ENCODE measurements at places on chromosomes 12 and 14.

- DNase-seq, result no peak
Observed at GRCh38 chr12:22283006-22283506, 51.5 kb downstream of the ST8SIA1 start.

- DNase-seq, result peak; percentile 59
Observed at GRCh38 chr12:124629789-124630480, 62.5 kb upstream of the NCOR2 start.

DNA sequence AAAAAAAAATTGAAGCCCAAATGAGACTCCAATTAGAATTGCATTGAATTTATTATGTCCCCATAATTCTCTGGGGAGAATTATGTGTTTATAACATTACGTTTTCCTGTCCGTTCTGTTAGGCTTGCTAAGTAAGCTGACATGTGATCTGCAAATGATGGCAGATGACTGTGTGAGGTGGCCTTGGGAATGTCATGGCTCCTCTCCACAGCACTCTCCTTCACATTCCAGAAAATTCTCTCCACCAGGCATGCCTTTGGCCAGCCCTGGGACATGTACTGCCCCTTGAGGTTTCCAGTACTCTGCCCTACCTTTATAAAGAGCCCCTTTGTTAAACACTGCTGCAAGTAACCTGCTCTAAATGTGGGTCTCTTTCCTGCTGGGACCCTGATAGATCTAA, 28.3 kb upstream of the INF2 start:
- DNase-seq, result no peak

- peak; percentile 87 for DNase-seq
Observed at GRCh38 chr12:98294051-98294805, 221.2 kb upstream of the TMPO start.

DNA sequence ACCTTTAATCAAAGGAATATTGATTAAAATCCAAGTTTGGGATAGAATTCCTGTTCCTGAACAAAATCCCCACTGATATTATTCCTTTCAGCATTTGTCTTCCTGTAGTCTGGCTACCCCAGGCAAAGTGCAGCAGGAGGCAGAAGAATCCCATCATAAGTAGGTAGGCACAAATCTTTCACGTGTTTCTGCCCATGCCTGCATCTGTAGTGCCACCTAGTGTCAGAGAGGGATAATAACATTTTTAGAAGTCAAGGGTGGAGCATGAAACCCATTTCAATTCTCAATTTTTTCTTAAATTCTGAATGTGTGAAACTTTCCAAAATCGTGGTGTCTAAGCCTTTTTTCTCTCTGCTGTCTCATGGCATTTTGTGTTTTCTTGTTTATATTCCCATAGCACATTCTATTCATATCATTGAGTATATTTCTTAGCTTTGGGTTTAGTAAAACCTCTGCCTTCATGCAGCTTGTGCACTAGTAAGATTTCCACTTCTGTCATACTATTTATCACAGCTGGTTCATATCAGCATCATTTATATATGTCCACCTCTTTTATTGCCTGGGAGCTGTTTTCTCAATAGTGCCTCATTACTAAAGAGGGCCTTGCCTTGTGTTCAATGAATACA, 47.8 kb upstream of the RERG start:
- DNase-seq, result peak; percentile 59

DNA sequence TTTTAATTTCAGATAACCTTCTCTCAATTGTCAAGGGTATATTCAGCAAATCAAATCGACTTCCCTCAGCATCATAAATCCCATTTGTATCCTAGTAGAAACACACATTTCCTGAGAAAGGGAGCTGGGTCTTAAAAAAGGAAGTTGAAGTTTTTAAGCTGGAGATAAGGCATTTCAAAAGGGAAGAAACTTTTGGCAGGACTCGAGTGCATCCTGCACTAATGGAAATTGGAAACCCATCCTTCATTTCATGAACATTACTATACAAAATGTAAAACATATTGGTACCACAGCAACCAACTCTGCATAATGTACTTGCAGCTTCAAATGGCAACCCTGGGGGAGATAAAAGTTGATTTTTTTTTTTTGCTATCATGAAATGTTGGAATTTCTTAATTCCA, 23.7 kb upstream of the TMCC3 start:
- DNase-seq, result no peak

- DNase-seq, result peak; percentile 64
Observed at GRCh38 chr12:21774358-21775132, at the start of gene KCNJ8. Gene KCNJ8 (minus strand): TSS chr12:21774706. CDS start chr12:21773616, 1,090 bp downstream.

DNA sequence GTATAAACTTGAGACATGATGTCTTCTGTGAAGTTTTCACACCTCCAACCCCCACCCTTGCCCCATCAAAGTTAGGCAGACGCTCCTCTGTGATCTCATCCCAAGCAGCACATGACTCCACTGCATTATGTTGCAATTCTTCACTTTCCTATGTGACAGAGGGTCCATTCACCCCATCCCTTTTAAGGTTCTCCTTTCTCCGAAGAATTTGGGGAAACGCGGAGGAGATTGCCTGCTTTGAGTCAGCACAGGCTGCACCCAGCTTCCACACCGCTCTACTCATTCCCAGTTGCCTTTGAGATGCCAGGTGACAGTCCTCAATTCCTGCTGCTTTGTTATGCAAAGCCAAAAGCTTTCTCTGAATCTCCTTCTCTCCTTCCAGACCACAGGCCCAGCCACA, 61.8 kb downstream of the PHLDA1 start:
- DNase-seq, result no peak

DNA sequence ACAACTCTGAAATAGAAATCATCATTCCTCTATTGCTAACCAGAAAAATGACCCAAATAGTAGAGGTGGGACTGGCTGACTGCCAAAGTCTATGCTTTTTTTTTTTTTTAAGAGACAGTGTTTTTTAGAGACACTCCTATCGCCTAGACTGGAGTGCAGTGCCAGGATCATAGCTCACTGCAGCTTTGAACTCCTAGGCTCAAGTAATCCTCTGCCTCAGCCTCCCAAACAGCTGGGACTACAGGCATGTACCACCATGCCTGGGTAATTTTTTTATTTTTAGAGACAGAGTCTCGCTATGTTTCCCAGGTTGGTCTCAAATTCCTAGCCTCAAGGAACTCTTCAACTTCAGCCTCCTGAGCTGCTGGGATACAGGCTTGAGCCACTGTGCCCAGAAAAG, 19.2 kb downstream of the NR2C1 start:
- no peak for DNase-seq

DNA sequence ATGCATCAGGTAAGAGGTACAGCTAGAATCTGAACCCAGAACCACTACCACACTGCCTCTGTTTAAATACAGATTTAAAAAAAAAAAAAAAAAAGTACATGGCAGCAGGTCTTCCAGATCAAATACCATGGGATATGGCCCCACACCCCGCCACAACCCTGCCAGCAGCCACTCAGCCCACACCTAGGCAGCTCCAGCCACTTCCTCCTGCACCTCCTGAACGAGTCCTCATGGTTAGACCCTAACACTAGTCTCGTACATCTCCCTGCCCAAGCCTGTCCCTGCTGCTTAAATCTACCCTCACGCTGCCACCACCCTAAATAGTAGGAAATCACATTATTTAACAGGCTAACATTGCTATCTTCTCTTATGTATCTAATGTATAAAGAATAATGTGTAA, 12.6 kb downstream of the SETD3 start:
- no peak for DNase-seq

DNA sequence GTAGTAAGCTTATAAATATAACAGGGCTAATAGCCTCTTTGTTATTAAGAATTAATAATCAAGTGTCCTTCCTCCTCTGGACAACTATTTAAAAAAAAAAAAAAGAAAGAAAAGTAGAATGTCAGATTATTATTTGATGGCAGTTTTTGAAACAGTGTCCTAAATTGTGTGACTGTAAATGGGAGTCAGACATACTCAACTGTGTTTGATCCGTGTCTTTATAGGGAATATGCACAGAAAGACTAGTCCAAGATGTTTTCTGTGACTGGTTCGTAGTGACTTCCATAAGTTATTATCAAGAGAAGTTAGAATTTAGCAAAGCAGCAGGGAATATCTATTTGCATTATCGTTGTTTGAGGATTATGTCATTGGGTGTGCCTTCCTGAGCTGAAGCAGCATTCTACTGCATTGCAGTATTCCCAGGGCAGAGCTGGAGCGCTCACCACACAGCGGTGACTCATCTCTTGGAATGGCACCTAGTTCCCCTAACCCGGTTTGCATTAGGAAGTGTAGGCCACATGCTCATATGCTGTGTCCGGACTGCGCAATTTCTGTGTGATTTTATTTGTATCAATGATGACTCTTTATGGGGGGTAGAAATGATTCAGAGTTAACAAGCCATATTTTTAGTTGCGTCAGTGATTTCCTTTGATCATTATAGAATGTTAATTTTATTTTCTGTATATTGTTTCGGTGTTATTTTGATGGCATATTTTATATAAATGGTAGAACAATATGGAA, 7.9 kb downstream of the DYNC1H1 start:
- DNase-seq, result peak; percentile 95

DNA sequence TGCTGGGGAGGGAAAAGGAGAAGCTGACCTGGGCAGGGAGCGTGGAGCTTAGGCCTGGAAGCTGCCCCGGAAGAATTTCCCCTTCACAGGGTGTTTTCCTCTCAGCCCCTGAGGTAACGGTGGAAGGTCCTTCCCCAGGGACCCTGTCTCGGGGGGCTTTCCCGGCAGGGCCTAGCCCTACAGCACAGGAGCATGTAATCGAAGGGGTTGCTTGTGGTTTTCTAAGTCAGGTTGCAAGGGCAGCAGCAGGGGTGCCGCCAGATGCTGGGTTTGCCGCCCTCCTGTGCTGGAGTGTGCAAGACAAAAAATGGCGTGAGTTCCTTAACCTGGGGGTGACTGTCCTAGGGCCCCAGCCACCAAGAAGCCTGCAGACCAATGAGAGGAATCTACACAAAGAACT, 1.6 kb upstream of the KRT74 start:
- no peak for DNase-seq

GRCh38 chr12:111122458-111122878, 202.1 kb upstream of the MYL2 start:
- DNase-seq, result no peak

- DNase-seq, result no peak
Observed at GRCh38 chr12:54419088-54419887, at the start of gene ITGA5. Gene ITGA5 (minus strand): TSS chr12:54419266. CDS start chr12:54419198, 68 bp downstream.

- DNase-seq, result no peak
Observed at GRCh38 chr14:50717811-50718210, 49.7 kb upstream of the SAV1 start.

DNA sequence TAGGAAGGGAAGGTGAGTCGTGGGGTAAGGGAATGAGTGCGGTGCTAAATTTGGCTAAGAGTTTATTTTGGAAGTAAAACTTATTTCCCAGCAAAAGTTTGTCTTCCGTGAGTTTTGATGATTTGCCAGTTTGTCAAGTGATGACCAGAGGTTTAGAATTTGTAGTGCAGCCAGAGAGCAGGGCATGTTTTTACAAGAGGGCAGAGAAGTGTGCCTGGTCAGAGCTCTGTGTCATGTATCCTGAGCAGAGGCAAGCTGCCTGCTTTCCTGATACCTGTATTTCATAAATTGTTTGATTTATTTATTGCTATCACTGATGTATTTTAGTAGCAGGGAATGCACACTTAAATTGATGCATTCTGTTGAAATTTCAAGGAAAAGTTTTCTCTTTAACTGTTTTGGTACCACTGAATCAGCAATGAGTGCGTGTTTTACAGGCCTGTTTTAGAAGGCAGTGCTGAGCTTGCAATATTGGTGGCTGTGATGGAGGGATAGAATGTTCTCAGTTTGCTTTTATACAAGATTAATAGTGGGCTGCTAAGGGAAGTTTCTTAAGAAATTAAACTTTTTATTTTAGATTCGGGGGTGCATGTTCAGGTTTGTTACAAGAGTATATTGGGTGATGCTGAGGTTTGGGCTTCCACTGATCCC, 19.7 kb upstream of the RD3L start:
- no peak for DNase-seq

- no peak for DNase-seq
Observed at GRCh38 chr12:132286912-132287311, 42.5 kb downstream of the GALNT9 start.

DNA sequence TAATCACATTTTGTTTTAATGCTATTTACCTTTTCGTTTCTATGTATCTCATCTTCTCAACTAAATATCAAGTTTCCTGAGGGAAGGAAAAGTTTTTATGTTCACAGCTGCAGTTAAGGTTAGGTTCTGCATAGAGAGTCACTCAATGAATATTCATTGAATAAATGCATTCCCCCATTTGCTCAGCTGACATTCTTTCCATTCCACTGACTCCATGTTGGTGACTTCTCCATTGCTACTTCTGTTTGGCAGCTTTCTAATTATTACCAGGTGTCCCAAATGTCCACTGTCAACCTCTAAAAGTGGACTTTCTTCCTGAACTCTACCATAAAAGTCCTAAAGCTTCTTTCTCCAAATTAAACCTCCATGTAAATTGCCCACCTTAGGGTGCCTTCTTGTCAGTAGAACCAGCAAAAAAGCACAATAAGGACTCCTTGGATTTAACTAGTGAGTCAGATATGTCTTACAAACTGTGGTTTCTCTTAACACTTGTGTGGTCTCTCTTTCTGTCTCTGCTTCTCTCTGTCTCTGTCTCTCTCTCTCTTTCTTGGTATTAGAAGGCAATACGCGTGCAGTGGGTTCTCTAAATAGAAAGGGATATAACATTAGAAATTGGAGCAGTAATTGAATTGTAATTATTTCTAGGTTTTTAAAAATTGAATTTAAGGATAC, 85.9 kb downstream of the TMEM117 start:
- no peak for DNase-seq

DNA sequence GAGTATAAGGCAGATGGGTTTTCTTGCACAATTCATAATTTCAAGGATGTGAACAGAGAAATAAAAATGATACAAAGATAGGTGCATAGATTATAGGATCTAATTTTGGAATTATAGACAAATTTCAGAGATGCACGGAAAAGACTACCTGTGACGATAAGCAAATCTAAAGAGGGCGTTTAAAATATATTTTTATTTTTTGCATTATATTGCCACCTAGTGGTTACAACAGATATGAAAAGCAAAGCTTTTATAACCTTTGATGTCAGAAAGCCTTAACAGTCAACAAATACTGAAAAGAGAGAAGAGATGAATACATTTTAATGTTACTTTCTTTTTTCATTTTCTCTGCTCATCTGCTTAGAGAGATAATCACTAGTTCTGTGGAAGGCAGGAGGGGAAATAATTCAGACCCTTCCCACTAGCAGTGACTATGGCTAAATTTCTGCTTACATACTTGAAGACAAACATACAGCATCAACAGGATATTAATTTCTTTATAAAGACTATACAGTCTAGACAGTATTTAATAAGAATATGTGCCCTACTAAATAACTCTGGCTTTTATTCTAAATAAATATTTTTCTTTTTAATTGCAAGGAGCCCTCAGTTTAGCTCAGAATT, 46.3 kb downstream of the NTS start:
- peak; percentile 32 for DNase-seq

DNA sequence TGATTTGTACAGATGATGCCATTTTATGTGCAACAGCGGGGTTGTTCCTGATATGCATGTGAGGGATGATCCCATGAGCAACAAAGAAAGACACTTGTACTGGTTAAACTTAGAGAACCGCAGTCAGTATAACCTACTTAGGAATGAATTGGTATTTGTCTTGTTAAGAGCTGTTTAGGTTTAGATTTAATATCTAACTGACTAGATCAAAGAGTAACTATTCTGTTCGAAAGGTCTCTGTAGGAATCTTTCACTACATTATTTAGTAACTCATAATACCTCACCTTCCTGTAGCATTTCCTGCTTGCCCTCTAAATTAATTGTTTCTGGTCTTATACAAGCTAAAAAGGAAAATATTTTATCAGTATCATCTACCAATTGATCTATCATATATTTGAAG, 350.4 kb downstream of the TRHDE start:
- DNase-seq, result no peak

Measured in NCI-H446 treated with DMSO at 0.1 percent for 48 hours (cell line).